ENCODE measurements at places on chromosomes 6 and 20.

DNA sequence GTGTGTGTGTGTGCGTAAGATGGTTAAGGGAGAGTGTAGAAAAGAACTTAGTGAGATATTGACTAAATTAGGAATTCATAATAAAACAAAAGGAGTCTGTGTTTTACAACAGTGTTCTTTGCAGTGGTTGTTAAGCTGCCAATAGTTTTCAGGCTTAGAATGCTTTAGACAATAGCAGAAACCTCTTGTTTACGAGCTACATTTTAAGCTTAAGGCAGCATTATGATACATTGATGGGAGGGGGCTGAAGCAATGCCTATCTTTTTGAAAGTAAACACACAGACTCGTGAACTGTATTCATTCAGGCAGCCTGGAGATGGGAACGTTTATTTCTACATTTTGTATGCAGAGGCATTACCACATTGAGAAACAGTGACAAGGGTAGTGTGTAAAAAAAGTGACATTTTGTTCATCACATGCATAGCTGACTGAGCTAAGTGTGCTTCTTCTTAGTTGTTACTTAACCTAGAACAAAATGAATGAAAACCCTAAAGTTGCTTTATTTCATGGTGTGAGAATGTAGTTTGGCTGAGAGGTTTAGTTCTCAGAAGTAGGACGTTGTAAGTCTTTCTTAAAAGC is 21.2 kb downstream of the CLVS2 start:
- DNase-seq, result no peak

DNA sequence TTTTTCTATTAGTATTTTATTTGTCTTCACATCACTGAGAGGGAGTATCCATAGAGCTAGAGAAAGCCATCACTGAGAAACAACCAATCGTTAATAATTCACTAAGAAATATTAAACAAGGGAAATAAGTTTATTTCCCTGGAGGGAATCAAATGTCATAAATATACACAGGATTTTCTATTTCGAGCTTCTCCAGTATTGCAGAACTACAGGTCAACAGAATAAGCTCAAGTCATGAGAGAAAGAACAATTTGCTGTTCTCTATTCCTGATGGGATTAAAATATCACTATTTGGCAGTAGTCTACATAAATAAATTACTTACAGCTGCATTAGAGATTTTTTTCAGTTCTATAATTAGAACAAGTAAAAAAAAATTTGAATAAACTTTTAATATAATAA is 2.2 kb upstream of the FAM162B start:
- DNase-seq, result no peak

DNA sequence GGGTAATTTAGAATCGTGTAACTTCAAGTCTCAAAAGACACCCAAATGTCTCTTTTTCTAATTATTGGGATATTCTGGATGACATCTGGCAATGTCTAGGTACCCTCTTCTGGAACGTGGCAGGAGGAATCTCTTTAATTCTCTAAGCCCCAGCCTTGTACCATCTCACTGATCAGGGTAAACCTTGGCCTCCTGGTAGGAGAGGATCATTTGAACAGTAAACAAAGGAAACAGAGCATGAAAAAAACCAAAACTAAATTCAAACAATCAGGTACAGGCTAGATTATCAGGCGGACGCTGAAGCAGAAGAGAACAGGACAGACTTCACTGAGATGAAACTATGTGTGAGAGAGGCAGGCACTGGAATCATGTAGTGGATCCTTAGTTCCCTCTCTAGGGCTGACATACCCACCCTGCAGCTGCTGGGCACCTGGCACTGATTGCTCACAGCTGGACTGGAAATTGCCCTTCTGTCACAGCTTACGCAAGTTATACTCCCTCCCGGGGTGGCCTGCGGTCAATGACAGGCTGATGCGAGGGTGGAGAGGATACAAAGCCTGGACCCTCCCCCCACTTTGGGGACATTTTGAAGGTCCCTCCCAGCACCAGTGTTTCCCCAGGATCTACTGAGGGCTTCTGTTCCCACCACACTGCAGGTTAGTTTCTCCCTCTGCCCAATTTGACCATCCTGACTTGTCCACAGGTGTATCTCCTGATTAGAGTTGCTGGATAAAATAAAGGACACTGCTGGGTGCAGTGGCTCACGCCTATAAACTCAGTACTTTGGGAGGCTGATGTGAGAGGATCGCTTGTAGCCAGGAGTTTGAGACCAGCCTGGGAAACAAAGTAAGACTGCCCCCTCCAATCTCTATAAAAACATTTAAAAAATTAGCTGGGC is 20.6 kb upstream of the ZBTB24 start:
- DNase-seq, result no peak

- no peak for DNase-seq
These were observed 146.2 kb downstream of the MMS22L start for GRCh38 chr6:97136626-97137358.

DNA sequence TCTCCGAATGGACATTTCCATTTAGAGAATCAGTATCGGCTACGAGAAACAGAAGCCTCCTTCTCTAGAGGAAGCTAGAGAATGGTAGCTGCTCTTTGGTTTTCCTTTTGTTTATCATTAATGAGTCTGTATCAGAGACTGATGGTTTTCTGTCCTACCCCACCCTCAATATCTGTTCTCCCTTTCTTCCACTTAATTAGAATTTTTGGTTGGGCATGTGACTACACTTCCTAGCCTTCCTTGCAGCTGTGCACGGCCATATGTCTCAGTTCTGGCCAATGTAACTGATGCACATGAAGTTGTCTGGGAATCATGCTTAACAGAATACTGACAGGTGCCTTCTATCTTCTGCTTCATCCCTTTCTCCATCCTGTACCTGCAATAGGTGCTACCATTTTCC is 19.0 kb downstream of the RNF24 start:
- no peak for DNase-seq

DNA sequence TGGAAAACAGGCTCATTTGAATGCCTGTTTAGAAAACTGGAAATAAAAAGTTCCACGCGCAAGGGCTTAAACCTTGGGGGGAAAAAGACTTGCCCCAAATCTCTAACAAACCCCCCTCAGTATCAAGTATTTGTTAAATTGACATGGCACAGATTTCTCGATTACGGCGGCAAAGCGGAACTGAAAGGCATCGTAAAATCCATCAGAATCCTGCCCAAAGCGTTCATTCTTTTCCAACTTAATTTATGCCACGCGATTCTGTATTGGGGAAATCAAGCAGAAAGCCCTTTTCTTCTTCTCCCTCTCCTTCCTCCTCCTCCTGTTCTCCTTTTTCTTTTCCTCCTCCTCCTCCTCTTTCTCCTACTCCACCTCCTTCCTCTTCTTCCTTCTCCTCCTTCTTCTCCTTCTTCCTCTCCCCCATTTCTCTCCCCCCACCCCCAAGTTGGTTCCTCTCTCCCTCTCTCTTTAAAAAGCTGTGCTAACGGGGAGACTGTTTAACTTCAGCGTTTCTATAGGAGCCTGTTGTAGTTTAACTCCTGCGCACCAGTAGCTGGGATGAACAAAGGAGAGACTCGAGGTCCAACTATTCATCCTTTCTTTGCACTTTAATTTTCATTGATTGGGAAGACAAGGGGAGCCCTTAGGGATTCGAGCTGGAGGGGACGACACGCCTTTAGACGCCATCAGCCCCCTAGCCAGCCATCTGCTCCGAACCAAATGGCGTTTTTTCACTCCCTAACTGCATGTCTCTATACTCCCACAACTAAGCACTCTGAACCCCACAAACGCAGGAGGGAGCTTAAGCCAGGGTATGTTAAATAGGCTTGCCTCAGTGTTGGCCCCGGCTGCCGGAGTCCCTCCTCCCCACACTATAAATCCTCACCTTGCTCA is 2.7 kb upstream of the DLL1 start:
- DNase-seq, result no peak

DNA sequence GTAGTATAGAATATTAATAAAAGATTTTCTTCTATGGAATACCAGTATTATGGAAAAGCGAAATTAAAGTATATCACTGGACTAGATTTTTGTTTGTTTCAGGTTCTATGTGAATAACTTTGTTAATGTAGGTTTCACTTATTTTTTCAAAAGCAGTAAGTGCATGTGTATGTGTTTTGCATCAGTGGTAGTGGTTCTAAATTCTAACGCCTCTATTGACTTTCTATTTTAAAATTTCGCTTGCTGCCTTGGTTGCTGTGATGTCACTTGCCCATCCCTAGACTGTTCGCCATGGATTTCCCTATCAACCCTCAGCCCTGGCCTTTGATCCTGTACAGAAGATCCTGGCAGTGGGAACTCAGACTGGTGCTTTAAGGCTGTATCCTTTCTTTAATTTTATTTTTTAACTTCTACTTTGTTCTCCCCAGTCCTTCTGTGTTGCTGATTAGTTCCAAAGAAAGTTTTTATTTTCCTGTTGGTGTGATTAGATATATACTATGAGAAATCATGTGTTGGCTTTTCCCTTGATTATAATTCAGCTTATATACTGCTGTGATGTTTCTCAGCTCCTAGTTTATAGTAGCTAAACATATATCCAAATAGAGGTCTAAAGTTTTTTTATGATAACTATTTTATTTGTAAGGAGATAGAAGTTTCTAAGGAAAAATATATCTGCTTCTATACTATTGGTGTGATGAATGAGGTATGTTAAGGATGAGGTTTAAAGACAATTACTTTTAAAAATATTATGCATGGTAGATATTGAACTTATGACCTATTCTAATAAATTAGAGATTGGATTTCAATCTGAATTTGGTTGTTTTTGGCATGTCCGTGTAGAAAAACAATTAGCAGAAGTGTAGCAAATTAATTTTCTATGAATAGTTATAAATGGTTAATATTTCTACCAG is 1.7 kb downstream of the STXBP5 start:
- no peak for DNase-seq

Data from activated B cell treated with CpG ODN at 0.5 μM for 24 hours (primary cell).